ENCODE measurements at places on chromosomes 5 and 9. TPM values are rescaled to one million over a fixed set of nuclear protein-coding genes. Genes with fewer than 3 reads are reported as not detected.

NTNG2 gene
- 2.0 TPM for total RNA-seq

DNA sequence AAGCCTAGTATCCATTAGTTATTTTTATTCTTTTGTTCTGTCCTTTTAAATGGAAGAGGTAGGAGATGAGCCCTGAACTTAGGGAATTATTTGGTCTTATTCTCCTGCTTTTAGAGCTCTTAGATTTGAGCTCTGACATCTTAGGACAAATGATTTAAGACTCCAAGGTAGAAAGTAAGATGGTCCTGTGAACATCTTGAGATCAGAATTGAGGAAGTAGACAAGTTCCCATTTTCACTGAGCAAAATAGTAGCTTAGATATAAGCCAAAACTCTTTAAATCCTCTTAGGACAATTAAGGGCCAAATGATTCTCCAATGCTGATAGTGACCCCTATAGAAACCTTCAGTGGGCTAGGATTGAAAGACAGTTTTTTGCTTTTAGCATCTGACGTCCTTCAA is 53.0 kb upstream of the RUSC2 start:
- no peak for DNase-seq

GRCh38 chr9:33167084-33167971 is at the start of gene B4GALT1:
Gene B4GALT1, minus strand, starts transcription at chr9:33167336. Its CDS starts 167 bp downstream, at chr9:33167169.
- peak; percentile 100 for DNase-seq

GRCh38 chr5:132456296-132456986 is 34.1 kb downstream of the IRF1 start:
- no peak for DNase-seq

GRCh38 chr9:3511551-3511950 is 14.2 kb downstream of the RFX3 start:
- DNase-seq = no peak

DNA sequence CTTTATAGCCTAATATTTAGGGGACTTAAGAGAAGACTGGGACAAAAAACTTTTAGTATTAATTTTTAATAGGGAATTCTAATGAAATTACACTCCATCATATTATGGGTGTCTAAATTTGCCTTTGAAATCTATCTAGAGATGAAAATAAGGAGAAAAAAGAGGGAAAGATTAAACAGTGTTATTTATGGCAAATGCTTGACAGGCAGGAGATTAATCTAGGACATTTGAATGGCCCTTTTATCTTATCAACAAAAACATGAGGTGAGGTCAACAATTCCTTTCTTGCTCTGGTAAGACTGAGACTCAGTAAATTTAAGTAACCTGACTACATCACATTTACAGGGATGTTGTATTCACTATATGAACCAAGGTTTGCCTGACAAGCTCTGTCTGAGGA is 852.8 kb upstream of the CTNND2 start:
- no peak for DNase-seq

- DNase-seq = no peak
Observed at GRCh38 chr9:90064971-90065370, 460.2 kb downstream of the GADD45G start.

DNA sequence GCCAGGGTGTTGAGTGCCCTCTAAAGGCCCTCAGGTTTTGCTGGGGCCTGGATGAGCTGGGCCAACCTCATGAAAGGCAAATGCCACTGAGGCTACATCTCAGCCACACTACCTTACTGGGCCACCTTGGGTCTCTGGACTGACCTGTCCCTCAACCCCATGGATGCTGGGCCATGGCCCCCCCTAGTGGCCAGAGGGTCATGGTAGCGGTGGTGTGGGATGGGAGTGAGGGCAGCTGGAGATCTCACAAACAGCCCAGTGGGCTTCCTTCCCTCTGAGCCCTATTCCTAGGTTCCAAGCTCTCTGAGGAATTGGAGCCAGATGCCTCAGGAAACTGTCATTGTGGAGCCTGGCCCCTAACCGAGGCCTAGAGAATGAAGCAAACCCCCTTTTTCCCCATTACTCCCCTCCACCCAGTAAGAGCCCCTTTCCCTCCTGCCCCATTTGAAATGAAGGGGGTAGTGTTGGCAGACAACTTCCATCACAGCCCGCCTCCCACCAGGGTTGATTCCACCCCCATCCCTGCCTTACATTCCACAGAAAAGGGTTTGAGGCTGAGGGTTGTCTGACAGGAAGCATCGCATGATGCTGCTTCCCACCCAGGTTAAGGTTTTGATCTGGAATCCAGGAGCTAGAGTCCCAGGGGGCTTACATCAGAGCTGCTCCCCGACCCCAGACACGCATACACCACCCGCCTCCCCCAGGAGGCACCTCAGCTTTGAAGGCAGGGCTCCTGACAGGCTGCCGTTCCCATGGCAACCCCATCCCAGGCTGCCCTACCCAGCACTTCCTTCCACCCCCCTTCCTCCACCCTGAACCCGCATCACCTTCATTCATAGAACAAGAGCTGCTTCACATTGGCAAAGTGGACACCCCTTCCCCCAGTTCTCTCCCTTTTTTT is 63.9 kb downstream of the PCDH1 start:
- no peak for DNase-seq

TLX3 gene
- not detected for total RNA-seq

DNA sequence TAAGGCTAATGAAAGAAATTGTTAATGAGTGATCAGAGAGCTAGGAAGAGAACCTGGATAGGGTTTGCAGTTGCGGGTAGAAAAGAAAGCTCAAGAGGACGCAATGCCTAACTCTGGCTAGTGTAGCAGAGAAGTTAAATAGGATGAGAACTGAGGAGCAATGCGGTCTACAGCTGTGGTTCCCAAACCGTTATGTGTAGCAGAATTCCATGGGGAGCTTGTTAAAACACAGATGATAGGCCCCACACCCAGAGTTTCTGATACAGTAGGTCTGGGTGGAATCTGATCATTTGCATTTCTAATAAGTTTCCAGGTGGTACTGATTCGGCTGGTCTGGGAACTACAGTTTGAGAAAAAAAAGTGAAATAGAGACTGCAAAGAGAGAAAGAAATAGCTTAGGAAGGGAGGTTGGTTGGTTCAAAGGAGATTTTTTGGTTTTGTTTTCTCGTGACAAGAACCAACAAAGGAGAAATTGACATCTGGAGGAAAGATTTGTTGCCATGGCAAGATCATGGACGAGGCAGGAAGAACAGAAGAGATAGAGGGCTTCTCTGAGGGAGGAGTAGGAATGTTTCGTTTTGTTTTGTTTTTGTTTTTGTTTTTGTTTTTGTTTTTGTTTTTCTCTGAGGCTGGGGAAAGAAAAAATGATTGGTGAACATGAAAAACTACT is 276.1 kb downstream of the ARRDC3 start:
- no peak for DNase-seq
